ENCODE measurements at places on chromosomes 4 and X.

DNA sequence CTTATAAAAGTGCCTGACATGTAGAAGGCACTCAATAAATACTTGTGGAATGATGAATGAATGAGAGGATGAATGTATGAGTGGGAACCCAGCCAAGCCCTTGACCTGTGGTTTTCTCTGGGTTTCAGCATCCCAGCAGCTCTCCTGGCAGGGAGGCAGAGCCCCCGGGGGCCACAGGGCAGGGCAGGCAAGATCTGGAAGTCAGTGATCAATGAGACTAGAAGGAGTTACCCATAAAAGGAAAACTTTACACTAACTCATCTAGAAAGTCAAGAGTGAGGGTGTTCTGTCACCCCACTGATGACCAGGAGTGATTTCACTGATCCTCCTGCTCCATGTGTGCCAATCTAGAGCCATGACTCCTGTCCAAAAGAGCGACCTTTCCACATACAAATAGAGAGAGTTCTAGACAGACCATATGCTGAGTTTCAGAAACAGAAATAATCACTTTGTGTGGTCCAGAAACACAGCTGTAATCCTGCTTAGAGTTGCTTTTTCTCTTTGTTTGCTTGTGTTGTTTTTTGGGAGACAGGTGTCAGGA is 37.4 kb downstream of the MGARP start:
- peak; percentile 84 for DNase-seq

DNA sequence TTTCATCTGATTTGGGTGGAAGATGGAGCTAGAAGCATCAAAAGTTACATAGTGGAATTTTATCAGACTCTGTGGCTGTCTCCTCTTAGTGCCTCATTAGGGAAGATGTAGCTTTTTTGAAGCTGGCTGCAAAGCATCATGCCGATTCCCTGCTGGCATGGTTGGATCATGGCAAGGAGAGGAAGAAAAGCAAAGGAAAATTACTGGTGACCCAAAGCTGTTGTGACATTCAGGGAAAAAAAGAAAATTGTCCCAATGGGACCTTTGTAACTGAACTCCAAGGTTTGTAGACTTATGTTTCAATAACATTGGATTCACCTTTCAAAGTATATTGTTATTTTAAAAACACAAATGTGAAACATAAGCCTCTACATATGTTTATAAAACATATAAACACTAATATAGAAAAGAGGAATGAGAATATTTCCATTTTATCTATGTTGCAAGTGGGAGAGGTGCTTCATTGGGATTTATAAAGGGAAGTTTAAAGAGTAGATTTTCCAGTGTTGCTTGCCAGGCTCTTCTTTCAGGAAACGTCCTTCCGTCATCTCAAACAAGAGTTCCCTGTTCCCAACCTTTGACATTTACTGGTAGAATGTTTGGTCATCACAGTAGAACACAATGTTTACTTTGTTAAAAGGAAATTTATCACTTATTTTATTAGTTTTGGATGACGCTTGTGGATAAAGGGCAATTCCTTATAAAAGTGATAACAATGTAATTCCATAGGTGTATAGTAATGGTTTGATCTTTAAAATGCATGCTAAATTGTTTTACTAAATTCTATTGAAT is 190.1 kb upstream of the GPRIN3 start:
- no peak for DNase-seq

- DNase-seq = no peak
Measured at GRCh38 chr4:16764622-16765021, 133.8 kb downstream of the LDB2 start.

GRCh38 chr4:41060352-41061334 is 153.7 kb downstream of the APBB2 start:
- DNase-seq = no peak

GRCh38 chr4:155564880-155565279 is 101.8 kb upstream of the GUCY1A1 start:
- no peak for DNase-seq

DNA sequence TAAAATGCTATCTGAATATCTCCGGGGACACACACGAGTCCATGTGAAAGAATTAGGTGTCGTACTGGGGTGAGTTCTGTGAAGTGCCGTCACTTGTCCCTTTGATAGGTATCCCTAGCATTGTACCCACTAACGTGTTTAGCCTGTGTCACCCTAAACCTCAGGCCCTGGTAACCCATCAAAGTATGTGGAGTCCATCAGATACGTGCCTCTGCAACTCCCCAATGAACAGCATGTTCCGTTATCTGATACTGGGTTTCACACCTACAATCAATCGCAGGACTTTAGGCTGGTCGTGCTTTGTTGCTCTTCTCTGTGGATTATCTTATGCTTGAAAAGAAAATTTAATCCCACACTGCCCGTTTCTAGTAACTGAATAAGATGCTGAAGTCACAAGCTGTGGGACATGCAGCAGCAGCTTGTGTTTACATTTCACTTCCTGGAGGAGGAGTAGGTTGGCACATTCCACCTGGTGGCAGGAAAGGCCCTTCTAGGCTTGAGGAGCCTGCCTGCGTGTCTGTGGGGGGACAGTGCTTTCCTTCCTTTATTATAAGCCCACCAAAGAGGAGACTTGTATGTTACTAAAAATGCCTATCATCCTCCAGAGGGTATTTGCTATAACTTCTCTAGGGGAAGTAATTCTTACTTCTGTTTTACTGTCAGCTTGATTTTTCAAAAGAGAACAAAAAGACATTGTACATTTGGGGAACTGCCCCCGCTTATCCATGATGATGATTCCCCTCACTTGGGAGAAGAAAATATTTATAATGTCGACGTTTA is 127.2 kb downstream of the FNIP2 start:
- DNase-seq = no peak

GRCh38 chrX:39397561-39398199 is 596.4 kb downstream of the MID1IP1 start:
- no peak for DNase-seq

DNA sequence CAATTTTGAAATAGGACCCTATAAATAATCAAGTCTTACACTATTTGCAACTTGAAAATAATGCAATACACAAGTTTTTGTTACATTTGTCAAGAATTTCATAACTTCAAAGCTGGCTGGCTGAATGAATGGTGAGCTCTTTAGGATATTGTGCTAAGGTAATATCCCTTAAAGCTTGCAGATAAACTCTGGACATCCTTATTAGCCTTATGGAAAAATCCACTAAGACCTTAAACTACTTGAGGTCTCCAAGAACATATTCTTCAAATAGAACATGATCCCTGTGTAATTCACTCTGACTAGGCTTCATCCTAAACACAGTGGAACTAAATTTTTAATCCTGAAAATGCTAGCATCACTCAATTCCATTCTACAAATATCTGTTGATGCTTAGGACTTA is 199.3 kb downstream of the PACRGL start:
- no peak for DNase-seq

DNA sequence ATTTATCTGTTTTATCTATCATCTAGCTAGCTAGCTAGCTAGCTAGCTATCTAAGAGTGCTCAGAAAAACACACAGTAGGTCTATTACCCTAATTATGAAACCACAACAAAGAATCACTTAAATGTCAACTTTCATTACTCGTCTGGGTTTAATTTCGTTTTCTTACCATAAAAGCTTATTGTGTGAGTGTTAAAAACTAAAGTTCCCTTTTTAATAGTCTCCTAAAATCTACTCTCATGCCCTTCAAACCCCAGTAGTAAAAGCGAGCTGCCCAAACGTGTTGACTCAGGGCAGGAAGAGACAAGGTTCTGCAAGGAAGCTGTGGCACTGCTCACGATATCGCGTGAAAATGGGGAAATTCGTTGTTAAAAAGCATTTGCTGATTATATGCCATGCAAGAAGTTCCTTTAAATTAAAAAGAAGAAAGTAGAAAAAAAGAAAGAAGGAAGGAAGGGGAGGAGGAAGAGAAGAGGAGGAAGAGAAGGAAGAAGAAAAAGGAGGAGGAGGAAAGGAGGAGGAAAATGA is 595 bp downstream of the MBNL3 start:
- DNase-seq = no peak

DNA sequence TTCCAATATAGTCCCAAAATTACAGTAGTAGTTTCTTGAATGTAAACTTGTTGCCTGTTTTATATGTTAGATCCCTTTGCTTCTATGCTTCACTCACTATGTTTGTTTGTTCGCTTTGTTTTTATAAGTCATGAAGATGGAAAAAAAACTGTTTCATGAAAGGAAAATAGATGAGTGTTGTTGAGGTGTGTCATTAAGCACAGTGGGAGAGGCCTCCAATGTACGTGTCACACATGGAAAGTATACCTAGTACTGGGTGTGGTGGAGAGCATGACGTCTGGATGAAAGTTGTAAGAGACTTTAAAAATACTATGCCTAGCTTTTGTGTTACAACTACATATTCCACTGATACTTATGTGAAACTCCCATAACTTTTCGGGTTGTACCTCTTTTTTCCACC is 28.4 kb downstream of the PLS3 start:
- no peak for DNase-seq

GRCh38 chr4:67375291-67375690 is 170.0 kb downstream of the CENPC start:
- DNase-seq = no peak

Measured in HS-5 (cell line).